ENCODE measurements at places on chromosomes 1 and 21. TPM values are rescaled to one million over a fixed set of nuclear protein-coding genes. Genes with fewer than 3 reads are reported as not detected.
A peak's percentile ranks its signal among the peaks of the same experiment; 100 is the strongest.

DNA sequence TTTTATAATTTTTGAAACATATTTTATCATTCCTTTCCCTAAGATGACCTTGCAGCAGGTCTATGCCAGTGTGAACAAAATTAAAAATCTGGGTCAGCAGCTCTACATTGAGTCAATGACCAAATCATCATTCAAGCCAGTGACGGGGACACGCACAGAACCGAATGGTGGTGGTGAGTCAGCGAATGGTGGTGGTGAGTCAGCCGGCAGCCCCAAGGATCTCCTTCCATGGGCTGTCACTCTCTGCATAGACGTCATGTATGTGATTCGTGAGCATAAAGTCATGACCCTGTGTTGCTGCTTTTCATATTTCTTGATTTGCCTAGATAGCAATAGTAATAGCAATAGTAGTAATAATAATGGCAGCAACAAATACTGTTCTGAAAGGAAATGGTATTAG, 26.3 kb downstream of the PER3 start:
- no peak for DNase-seq

GRCh38 chr1:192877283-192877886, 68.5 kb downstream of the RGS2 start:
- DNase-seq, result no peak

GRCh38 chr1:210373878-210374599, 45.3 kb downstream of the HHAT start:
- DNase-seq, result no peak

GRCh38 chr1:26360807-26361604, 7.1 kb upstream of the CRYBG2 start:
- DNase-seq, result no peak

DNA sequence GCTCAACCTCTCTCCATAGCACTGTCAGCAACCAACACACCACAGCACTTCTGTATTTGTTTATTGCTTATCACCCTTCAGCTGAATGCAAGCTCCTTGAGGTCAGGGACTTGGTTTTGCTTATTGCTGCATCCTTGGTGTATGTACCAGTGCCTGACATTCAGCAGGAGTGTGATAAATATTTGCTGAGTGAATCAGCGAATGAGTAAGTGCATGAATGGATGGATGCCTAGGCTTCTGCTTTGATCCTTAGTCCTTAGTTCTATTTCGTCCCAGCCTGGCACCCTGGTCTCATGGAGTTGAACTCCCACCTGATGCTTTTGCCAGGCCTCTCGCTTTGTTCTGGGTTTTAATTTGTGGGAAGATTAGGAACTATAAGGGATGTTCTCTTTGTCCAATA, 88.2 kb downstream of the ZSCAN20 start:
- no peak for DNase-seq

- no peak for DNase-seq
Observed at GRCh38 chr1:14606632-14607031, 8.1 kb downstream of the KAZN start.

GRCh38 chr1:211695135-211695816, 19.9 kb upstream of the NEK2 start:
- no peak for DNase-seq

DNA sequence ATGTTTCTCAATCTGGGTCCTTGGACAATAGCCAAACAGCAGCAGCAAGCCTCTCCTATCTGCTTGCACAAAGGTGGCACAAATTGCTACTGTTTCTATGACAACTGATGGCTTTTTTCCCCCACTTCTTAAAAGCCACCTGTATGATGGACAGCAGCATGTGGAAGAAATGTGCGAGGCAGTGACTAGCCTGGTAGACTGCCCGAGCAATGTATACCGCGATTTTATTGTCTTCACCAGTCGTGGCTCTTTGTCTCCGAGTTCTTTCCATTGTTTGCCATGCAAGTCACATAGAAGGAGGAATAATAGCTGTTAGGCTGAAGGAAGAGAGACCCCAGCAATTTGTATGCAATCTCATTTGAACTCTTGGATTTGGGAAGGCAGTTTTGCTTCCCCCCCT, 79.4 kb downstream of the S1PR1 start:
- DNase-seq, result no peak

DNA sequence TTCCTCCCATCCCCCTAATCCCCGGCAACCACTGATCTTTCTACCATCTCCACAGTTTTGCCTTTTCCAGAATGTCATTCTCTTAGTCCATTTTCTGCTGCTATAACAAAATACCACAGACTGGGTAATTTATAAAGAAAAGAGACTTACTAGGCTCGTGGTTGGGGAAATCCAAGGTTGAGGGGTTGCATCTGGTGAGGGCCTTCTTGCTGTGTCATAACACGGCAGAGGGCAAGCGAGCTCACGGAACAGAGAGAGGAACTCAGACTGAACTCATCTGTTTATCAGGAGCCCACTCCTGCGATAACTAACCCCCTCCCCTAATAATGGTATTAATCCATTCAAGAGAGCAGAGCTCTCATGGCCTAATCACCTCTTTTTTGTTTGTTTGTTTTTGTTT, 52.0 kb downstream of the RUNX3 start:
- no peak for DNase-seq

DNA sequence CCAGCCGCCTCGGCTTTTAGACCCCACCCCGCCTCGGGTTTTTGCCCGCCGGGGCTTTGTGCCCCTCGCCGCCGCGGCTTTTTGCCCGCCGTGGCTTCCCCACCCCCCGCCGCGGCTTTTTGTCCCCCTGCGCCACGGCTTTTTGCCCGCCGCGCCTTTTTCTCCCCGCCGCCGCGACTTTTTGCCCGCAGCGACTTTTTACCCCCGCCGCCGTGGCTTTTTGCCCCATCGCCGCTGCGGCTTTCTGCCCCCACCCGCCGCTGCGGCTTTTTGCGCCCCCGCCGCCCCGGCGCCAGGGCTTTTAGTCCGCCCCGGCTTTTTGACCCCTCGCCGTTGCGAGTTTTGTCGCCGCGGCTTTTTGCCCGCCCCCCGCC, 474.4 kb downstream of the FAM72C start:
- DNase-seq, result no peak

- DNase-seq, result no peak
Observed at GRCh38 chr21:32062591-32063227, 189.9 kb downstream of the HUNK start.

DNA sequence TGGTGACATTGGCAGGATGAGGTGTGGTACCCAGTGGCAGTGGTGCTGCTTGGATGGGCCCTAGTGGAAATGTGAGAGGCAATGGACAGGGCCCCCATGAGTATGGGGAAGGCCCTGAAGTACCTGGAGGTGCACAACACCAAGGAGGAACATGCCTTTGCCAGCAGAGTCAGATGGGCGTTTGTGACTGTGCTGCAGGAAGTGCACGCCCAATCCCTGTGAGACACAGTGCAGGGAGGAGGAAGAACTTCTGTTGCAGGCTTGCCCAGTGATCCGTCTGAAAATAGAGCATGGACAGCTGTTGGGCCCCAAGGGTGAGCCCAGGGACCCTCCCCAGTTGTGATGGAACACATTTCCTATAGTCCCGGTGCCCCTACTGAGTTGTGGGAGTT, 42.7 kb downstream of the GJA5 start:
- no peak for DNase-seq

DNA sequence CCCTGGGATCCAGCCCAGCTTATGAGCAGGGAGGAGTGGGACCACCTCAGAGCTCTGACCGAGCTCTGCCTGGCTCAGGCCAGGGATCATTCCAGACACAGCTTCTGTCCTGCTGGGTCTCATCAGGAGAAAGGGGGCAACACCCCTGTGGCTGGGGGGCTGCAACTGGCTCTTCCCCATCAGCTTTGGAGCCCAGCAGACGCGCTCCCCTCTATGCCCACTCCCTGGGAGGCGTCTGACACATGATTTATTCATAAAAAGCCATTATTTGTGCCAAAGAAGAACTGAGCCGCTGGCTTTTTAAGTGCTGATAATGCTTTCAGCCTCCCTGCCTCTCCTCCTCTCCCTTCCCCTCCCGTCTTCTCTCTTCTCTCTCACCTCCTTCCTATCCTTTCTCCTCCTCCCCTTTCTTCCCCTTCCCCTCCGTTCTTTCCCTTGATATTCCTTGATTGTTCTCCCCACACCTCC, 25.0 kb downstream of the FOXO6 start:
- no peak for DNase-seq

DNA sequence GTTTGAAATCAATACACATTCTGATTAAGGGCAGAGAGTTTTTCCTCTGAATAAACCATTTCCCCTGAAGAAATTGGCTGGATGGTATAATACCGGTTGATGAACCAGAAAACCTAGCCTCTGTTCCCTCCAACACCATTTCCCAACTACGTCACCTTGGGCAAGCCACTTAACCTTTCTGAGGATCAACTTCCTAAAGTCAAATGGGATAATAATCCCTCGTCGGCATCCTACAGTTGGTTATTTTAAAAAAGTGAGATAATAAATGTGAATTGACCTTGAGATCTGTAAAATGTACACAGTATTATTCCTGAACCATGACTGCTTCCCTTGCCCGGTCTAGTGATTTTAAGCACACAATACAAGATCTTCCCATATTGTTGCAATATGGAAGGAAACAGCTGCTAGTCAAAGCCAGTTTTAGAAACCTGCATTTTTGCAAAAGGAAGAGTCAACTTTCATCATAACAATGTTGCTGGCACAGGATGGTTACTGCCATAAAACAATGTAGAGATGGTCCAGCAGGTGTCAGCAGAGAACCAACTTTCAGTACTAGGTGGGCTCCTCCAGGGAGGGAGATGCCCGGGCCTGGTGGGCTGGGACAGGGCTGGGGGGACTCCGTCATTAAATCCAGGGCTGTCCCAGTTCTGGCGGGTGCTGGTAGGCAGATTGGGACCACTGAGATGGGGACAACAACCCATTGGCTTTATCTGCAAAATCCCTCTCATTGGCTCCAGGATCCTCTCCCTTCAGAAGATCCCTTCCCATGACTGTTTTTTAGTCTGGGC, 5.2 kb upstream of the HLX start:
- DNase-seq, result no peak

DNA sequence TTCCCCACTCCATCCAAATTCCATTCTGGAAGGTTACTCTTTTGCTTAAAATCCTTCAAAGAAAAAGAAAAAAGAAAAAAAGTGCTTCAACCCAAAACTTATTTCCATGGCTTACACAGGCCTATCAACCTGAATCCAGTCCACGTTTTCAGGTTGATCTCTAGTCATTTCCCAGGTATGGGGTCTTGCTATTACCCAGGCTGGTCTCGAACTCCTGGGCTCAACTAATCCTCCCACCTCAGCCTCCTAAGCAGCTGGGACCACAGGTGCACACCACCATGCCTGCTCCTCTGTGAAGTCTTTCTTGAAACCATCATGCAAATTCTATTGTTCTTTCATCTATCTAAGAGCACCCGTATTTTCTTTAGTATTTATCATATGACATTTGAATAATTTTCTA, 7.6 kb downstream of the RNF19B start:
- DNase-seq, result no peak

- DNase-seq, result no peak
Observed at GRCh38 chr21:26093122-26093521, 77.4 kb downstream of the APP start.

- no peak for DNase-seq
Observed at GRCh38 chr1:234429434-234429806, 49.6 kb downstream of the TARBP1 start.

- DNase-seq, result no peak
Observed at GRCh38 chr1:162328512-162328911, 48.1 kb downstream of the SPATA46 start.

- DNase-seq, result no peak
Observed at GRCh38 chr1:113780374-113781146, 21.3 kb upstream of the PHTF1 start.

DNA sequence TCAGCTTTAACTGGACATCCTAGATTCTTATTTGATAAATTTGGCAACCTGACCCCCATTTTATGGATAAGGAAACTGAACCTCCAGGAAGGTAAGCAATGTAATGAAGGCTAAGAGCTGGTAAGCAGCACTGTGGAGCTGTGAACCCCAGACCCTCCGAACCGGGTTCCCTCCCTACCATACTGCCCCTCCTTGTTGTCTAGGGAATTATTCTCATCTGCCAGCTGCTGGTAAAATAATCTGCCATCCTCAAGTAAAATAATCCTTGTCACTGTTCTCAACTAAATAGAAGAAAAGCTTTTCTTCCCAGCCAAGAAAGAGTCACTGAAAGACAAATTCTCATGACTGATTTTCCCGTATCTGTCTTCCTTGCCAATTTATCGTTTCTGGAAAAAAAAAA, 55.8 kb upstream of the PRDX6 start:
- no peak for DNase-seq

GRCh38 chr21:31162827-31163226, 124.6 kb upstream of the KRTAP19-8 start:
- DNase-seq, result no peak

DNA sequence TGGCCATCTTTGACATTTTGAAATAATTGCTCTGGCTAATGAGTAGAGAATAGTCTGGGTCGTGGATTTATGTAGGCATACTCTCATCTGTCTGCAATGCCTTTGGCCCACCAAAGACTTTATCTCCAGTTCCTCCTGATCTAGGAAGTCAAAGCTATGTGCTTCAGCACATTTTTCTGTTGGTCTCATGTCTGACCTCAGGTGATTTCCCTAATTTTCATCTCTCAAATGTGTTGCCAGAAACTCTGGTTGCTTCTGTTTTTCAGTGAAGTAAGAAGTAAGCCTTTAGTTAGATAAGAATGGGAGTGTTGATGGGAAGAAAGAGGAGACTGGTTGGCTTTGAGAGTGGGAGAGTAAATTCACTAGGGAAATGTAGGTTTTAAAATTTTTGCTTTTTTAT, 66.4 kb downstream of the GPR88 start:
- DNase-seq, result no peak

DNA sequence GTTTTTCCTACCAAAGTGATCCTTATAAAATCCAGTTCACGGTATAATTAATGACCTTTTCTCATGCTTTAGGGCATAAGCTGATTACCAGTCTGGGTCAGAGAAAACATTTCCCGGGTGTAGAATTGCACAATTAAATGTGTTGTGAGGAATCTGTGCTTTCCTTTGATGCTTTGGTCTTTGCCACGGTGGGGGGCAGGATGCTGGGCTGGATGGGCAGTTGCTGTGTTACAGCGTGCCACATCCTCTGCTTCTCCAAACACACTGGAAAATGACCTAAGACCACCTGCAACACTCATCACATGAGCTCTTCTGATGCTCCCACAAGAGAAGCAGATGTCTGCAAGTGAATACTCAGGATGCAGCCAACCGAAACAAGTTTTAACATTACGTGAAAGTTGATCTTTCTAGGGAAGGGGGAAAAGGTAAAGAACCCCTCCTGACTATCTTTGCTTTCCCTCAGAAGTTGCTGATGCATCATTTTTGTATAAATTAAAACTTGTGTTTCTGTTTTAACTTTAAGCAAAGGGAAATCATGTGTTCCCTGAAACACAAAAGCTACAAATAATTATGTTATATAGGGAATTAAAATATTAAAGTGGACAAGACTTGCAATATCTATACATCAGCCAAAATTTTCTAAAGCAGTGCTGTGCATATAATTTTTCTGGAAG, 515.3 kb upstream of the NR5A2 start:
- DNase-seq, result peak; percentile 3

GRCh38 chr21:46486481-46487126, 27.9 kb downstream of the DIP2A start:
- DNase-seq, result no peak

KIF17 gene
- 3.7 TPM for polyA plus RNA-seq

FAM131C gene
- polyA plus RNA-seq, result 2.7 TPM

DNAH14 gene
- polyA plus RNA-seq, result 21.4 TPM

KIF21B gene
- polyA plus RNA-seq, result 2.8 TPM

GSTM5 gene
- 39.6 TPM for polyA plus RNA-seq

BMP8A gene
- polyA plus RNA-seq, result 0.51 TPM

CD1E gene
- polyA plus RNA-seq, result not detected

DCDC2B gene
- 0.21 TPM for polyA plus RNA-seq

BACE2 gene
- 24.6 TPM for polyA plus RNA-seq

MATN1 gene
- polyA plus RNA-seq, result 0.07 TPM

C4BPA gene
- 0.75 TPM for polyA plus RNA-seq

ALX3 gene
- not detected for polyA plus RNA-seq

LAMC2 gene
- 5.3 TPM for polyA plus RNA-seq

IL20 gene
- not detected for polyA plus RNA-seq

DSCAM gene
- polyA plus RNA-seq, result 0.14 TPM

MAN1C1 gene
- 21.7 TPM for polyA plus RNA-seq

Data from left renal cortex interstitium (tissue), 4 donors.